Activated CD8-positive, alpha-beta memory T cell treated with anti-CD3 and anti-CD28 coated beads for 4 hours (primary cell): ENCODE measurements at places on chromosomes 11 and 22.

DNA sequence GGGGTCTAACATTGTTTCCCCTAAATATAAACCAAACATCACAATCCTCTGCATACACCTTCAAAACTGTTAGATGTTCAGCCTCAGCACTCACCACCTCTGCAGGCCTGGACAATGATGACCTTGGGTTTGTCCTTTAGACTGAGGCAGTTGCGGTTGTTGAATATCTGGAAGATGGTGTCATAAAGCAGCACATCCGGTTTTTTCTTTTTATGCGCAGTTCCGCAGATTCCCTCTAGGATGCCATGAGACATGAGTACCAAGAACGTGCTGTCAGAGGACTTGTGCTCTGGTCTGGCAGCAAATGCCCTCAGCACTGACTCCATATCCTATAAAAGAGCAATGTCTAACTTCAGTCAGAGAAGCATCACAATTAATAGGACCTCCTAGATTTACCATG, 22.8 kb downstream of the CASP5 start:
- no peak for DNase-seq

DNA sequence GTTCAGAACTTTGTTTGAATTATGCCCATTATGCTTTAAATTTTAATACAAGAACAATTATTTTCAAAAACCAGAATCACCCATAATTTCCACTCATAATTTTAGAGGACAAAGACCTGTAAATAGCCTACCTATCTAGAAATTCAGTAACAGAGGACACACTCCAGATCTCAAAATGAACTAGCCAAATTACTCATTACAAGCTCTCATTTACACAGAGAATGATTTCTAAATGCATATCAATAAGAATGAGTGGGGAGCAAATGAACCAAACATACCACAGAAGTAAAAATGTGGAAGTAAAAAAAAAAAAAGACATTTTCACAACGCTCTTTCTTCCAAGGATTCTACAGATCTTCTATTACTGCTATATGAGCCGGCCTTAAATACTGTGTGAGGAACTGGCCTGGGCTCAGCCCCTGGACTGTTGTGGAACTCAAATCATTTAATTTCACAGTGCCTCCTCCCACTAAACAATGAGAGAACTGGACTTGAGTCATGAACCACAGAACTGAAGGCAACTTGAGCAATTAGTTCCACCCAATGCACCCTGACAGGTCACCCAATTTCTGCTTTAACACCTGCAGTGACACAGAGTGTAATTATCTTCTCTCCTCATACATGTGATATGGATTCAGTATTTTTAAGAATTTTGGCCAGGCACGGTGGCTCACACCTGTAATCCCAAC, 8.0 kb downstream of the MRTFA start:
- no peak for DNase-seq

GRCh38 chr11:26557666-26558065, 14.4 kb downstream of the MUC15 start:
- DNase-seq: no peak

DNA sequence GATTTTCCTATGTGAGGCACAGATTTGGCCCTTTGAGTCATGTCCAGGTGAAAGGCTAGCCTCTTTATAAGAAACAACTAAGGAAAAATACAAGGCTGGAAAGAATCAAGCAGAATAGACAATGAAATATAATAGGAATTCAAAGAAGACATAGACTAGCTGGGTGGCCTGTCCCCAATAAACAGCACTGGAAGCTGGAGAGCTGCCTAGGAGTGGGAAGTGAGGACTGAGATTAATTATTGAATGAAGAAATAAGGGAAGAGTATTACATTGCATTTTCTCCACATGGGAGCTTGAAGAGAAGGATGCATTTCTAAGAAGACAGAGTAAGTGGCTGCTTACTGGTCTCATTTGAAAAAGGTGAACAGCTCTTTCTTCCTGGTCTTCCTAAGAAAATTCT, 100.0 kb downstream of the CCDC34 start:
- DNase-seq: no peak

DNA sequence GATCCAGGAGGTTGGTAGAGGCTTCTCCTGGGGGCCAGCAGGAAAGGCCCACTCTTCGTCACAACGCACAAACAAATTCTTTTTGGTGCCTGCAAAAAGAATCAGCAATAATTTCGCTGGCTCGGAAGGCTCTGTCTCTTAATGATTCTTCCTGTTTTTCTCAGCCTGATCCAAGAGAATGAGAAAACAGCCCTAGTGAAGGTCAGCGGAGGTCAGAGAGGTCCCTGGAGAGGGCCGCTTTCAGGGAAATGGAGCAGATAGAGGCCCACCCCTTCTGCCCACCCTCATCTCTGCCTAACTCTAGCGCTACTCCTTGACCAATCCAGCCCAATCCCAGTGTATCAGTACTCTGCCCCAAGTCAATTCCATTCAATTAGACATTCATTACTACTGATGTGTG, 19.2 kb downstream of the LRRC55 start:
- no peak for DNase-seq

- DNase-seq: no peak
These were observed 39.0 kb upstream of the MMP20 start for GRCh38 chr11:102664001-102664752.

DNA sequence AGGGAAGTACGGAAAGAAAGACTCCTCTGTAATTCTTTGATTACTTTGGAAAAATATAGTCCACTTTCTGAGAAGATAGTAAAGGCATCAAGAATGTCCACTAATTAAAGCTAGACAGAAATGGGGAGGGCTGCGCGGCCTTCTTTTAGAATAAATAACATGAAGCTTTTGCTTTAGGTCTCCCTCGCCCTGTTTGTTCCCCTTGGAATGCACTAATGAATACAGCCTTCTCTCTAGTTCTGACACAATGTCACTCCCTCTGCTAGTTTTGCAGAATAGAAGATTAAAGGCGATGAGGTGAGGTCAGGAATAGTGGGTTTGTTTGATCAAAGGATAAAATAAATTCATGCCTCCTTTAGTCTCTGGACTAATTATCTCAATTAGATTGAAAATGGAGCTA, 543.9 kb downstream of the OPCML start:
- DNase-seq: no peak

DNA sequence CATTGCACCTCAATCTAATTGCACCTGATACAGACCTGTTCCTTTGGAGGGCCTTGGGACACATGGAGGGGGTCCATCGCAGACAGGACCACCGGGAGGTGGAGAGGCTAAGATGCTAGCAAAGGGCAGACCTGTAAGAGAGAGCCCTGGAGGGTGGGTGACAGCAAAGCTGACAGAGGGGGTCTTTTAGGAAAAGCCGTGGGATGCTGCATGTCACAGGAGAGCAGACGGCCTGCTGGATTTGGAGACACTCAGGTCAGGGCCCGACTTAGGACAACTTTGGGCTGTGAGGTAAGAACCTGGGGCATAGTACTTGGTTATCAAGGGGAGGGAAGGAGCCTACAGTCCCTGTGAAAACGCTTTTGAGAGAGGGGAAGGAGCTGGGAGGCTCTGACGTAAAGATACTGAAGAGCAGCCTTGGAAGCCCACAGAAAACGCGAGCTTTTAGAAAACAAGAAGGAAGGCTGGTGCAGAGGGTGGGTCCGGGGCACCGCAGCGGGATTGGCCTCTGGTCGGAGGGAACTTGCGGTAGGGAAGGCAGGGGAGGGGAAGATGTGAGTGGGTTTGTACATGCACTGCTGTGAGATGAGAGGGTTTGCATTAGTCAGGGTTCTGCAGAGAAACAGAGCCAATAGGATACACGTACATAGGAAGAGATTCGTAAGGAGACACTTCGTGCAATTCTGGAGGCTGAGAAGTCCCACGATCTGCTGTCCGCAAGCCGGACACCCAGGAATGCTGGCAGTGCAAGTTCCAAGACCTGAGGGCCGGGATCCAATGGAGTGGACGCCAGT, 868.5 kb downstream of the TBC1D22A start:
- no peak for DNase-seq

GRCh38 chr11:15199693-15200092, 85.0 kb downstream of the INSC start:
- DNase-seq: no peak

GRCh38 chr11:56842814-56843794, 94.6 kb upstream of the OR9G4 start:
- DNase-seq: no peak

- no peak for DNase-seq
These were observed 599.1 kb upstream of the FAT3 start for GRCh38 chr11:91625495-91625894.

DNA sequence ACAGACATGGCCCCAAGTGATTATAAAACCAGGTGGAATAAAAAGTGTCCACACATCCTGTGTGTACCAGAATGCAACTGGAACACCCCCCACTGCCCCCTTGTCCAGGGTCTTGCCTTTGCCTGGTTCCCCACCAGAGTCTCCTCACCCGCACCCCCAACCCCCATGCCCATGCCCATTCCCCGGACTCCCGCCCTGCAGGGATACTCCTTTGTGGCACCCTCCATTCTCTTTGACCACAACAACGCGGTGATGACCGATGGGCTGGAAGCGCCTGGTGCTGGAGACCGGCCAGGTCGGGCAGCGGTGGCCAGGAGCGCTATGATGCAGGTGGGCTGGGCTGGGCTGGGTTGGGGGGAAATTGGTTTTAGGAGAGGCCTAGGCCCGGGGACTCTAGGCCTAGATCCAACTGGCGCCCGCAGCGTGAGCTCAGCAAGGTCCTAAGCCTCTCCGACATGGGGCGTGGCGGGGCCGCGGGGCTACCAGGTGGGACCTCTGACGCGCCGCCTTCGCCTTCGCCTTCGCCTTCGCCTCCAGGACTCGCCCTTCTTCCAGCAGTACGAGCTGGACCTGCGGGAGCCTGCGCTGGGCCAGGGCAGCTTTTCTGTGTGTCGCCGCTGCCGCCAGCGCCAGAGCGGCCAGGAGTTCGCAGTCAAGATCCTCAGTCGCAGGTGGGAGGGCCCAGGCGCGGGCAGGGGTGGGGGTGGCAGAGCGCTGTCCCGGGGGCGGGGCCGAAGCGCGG, 9.1 kb downstream of the RPS6KA4 start:
- no peak for DNase-seq

- DNase-seq: no peak
These were observed 201.3 kb downstream of the TMEM135 start for GRCh38 chr11:87239001-87239400.

GRCh38 chr11:1931341-1932104, 12.0 kb downstream of the TNNT3 start:
- DNase-seq: no peak

DNA sequence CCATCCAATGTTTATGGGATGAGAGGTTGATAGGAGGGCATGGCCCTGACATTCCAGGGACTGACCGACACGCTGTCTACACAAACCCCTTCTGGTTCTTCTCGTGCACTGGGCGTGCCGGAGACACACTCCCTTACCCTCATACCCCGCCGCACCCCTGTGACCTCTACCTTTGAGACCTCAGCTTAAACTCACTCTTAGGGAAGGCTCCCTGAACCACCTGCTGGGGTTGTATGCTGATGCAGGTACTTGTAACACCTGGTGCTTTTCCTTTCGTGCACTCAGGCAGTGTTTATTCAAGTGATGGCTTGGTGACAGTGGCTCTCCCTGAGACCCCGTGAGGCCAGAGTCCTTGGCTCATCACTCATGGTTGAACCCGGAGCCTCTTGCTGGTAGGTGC, 12.0 kb downstream of the PPARA start:
- DNase-seq: no peak

GRCh38 chr11:27464909-27465308, 7.7 kb downstream of the LGR4 start:
- DNase-seq: no peak

DNA sequence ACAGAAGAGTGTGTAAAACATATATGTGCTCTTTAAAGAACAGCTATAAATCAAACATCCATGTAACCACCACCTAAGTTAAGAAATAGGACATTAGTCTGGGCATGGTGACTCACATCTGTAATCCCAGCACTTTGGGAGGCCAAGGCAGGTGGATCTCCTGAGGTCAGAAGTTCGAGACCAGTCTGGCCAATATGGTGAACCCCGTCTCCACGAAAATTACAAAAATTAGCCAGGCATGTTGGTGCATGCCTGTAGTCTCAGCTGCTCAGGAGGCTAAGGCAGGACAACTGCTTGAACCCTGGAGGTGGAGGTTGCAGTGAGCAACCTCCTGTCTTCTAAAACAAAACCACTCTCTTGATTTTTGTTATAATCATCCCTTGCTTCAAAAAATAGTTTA, 103.3 kb downstream of the LRRC32 start:
- no peak for DNase-seq

GRCh38 chr11:106989078-106989455, 29.2 kb downstream of the GUCY1A2 start:
- no peak for DNase-seq
